ENCODE measurements at places on chromosomes 13 and 19.

DNA sequence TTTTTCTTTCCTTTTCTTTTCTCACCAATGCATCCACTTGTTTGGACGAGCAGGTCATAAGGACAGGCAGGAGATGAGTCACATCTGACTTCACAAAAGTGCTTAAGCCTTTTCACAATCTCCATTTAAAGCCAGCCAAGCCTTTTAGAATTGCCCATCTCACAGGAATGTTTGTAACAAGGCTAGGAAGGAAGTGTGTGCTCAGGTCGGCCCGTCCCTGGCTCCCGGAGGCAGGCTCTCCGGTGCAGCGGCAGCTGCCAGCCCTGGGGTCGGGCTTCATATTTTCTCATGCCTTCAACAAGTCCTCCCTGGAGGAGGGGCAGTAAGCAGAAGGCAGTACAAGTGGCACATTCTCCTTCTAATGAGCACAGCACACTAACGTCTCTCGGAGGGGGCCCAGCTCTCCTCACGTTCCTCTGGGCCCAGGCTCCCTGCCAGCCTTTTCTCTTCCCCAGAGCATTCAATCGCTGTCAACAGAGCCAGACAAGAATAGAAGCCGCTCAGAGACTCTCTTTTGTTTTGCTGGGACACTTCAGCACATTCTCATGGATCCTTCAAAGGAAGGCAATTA lies 180.5 kb downstream of the COL4A1 start:
- DNase-seq = peak; percentile 28

- DNase-seq = no peak
These were observed 53.8 kb downstream of the RNF6 start for GRCh38 chr13:26168237-26168814.

- DNase-seq = no peak
These were observed 440.0 kb downstream of the KCTD12 start for GRCh38 chr13:76446191-76446590.

DNA sequence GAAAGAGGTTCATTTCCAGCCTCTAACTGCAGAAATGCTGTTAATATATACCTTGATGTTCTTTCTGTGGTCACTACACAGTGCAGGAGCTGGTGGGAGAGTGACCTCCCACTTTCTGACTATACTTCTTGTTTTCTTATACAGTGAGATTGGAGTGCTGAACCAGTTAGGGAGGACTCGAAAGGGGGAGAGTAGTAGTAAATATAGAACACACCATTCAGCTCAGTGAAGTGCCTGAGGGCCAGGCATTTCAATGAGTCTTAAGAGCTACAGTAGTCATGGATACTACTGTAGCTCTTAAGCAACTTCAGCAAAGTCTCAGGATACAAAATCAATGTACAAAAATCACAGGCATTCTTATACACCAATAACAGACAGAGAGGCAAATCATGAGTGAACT lies 372.9 kb downstream of the MTUS2 start:
- no peak for DNase-seq

GRCh38 chr13:99756281-99756680 lies 215.3 kb downstream of the ZIC5 start:
- DNase-seq = no peak

- no peak for DNase-seq
These were observed 157.5 kb downstream of the TBC1D4 start for GRCh38 chr13:75324413-75324940.

DNA sequence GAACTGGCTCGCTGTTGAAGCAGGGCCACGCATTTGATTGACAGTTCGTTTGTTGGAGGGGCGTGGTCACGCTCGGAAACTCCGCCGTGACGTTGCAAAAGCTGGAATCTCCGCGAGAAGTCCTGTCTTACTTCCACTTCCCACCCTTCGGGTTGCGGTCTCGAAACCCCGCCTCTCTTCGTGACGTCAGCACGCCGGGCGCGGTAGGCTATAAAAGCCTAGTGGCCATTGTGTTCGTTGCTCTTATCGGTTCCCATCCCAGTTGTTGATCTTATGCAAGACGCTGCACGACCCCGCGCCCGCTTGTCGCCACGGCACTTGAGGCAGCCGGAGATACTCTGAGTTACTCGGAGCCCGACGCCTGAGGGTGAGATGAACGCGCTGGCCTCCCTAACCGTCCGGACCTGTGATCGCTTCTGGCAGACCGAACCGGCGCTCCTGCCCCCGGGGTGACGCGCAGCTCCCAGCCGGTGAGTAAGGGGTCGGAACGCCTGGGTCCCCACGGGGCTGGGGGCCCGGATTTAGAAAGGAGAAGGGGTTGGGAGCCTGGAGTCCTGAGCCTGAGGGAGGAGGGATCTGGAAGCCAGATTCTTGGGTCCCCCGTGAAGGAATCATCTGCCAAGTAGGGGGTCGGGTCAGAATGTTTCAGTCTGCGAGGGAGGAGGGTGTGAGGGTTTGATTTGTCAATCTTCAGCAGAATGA lies at the start of gene PPP1R15A:
Gene PPP1R15A, plus strand, starts transcription at position 240 of the 702 bp plus-strand sequence. CDS start 813 bp downstream, outside the sequence.
- DNase-seq = peak; percentile 97

- DNase-seq = no peak
These were observed 546.0 kb upstream of the PCDH9 start for GRCh38 chr13:67776151-67776550.

DNA sequence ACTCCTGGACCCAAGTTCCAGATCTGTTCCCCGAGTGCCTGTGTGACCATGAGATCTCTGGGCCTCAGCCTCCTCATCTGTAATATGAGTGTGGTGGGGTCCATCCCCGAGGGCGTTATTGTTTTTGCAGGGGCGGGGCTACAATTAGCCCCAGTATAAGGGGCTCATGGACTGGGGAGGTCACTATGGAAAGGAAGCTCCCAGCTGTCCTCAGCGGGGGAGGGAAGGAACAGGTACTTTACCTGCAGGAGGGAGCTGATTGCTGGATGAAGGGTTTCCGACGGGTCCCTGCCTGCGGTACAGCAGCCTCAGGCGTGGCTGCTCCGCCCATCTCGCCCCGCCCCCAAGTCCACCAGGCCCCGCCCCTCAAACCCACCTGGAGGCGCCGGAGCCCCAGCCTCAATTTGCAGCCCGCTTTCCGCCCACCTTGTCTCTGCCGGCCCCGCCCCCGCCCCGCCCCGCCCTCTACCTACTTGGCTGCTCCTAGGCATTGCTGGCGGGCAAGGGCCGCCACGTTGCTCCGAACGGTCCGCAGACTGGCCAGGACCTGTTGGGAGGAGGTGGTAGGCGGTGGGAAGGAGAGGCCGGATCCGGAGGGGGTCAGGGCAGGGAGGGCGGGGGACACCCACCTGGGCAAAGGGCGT lies 5.5 kb downstream of the PDE4C start:
- DNase-seq = no peak

GRCh38 chr13:105627270-105627669 lies 908.2 kb downstream of the EFNB2 start:
- DNase-seq = peak; percentile 5

DNA sequence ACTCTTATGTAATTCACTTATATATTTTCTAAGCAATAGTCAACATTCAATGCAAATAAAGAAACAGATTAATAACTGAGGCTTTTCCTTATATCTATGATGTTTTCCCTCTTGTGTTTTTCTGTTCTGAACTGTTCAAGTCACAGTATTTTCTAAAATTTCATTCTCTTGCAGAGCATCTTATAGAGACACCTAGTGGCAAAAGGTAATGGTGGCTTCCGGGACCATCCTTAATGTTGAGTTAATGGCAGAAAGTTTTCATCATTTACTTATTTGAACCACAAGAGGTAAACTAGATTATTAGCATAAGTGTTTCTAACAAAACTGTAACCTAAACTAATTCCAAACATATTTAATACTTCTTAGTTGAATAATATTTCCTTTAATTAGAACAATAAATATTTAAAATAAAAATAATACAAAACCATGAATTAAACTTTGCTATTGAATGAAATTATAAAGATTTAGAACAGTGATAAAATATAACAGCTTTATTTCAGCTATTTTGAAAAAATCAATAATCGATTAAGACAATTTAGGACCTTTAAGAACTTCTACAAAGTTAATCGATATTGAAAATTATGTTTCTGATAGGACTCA lies 1.7 kb upstream of the SLITRK5 start:
- no peak for DNase-seq

- DNase-seq = no peak
These were observed 81.2 kb upstream of the ABCC4 start for GRCh38 chr13:95382411-95382810.

DNA sequence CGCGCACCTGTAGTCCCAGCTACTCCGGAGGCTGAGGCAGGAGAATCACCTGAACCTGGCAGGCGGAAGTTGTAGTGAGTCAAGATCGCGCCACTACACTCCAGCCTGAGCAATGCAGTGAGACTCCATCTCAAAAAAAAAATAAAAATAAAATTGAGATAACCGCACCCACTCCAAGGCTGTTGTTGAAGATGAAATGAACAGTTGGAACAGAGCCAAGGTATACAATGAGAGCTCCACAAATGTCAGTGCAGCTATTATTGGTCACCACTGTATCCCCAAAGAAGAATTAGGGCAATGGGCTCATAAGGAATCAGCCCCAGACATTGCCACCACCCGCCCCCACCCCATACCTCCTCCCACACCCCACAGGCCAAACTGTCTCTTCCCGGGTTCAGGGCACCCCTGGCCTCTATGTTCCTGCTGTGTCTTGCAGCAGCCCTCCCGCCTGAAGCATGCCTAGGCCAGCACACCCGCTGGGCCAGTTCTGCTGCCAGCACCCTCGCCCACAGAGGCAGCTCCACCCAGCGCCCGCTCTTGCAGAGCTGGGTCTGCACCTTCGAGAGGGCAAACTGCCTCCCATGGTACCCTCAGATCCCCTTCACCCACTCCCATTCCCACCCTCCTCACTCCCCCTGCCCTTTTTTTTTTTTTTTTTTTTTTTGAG lies 3.5 kb upstream of the S1PR5 start:
- DNase-seq = no peak

GRCh38 chr13:34322014-34322742 lies 504.2 kb downstream of the RFC3 start:
- no peak for DNase-seq

DNA sequence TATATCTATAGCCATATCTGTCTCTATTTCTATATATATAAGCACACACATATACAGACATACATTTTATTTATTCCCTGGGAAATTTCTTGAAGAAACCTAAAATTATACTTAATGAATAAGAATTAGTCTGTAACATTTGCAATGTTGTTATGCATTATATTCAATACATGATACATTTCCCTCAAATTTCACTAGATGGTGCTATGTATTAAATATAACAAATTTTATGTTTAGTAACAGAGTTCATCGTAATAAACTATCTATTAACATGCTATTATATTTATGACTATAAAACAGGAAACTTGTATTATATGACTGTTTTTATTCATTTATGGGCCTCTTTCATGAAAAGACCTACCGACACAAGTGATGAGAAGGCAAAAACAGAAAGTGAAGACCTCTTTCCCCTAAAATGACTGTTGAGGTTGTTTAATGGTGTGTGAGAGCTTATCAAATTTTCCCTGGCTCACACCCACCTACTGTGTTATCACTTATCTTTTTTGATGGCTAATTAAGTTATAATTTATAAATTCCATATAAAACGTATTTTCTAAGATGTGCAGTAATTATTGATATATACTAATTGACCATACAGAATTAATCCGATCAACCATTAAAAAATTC lies 881.9 kb downstream of the SLITRK6 start:
- DNase-seq = peak; percentile 16

DNA sequence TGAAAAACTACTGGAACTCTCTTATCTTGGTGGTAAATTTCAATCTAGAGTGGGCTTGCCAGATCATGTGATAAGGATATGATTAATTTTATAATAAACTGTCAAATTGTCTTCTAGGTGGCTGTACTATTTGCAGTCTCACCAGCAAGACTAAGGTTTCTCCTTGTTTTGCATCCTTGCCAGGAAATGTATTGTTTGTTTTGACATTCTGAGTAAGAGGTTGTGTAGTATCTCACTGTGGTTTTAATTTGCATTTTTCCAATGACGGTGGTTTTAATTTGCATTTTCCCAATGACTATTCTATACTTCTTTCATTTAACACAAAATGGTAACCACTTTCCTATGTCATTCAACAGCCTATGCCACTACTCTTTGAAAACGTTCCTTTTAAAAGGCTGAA lies 2.0 kb downstream of the CAB39L start:
- DNase-seq = no peak

DNA sequence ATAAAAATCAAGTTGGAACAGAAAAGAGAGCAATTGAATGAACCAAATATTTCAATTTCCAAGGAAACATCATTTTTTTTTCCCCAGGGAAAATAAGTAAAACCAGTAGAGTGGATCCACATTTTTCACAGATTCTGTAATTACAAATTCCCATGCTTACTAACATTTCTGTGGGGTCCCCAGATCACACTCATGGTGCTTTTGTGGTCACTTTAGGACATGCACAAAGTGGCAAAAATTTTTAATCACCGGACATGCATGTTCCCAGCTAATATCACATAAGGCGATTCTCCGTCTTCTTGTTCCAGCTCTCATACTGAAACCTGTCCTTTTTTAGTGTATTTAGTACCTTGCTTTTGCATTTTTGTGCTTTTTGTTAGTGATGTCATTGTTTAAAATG lies 748.2 kb upstream of the SLITRK1 start:
- no peak for DNase-seq

- DNase-seq = no peak
These were observed 136.0 kb downstream of the ATP11A start for GRCh38 chr13:112825875-112826274.

- DNase-seq = no peak
These were observed 5.4 kb downstream of the WDR18 start for GRCh38 chr19:989381-990081.
